ENCODE measurements at places on chromosomes 5 and 9.

DNA sequence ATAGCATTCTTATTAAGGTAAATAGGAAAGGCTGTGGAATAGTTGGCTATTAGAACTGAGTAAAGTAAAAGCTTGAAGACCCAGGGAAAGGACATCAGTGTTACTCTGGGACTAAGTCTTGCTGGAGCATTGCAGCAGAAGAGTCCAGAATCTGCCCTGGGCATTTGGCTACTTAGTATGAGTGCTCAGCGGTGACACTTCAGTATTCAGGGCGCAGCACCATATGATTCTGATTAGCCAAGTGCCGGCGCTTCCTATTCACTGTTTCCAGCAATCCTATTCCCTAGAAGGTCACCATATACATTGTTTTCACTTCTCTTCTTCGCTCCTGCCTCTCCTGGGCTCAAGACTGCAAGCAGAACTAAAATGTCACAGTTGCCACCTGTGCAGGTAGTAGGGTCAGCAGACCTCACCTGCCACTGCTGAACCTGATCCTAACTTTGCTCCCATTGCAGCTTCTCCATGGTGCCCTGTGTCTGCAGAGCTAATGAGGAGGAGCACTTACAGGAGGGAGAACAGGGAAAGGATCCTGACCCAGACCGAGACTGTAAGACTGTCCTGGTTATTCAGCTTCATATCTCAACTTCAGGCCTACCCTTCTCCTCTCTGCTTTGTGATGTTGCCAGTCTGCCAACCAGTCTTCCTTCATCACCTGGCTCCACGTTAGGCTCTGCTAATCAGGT is 313.6 kb upstream of the PIK3R1 start:
- no peaks in the 10 kb centered on the region for H3K4me1 ChIP-seq
- no peaks in the 10 kb centered on the region for H3K36me3 ChIP-seq
- no peak overlapping the region for H3K27ac ChIP-seq
- H3K27me3 ChIP-seq, result peaks cover 3% of the 10 kb centered on the region

DNA sequence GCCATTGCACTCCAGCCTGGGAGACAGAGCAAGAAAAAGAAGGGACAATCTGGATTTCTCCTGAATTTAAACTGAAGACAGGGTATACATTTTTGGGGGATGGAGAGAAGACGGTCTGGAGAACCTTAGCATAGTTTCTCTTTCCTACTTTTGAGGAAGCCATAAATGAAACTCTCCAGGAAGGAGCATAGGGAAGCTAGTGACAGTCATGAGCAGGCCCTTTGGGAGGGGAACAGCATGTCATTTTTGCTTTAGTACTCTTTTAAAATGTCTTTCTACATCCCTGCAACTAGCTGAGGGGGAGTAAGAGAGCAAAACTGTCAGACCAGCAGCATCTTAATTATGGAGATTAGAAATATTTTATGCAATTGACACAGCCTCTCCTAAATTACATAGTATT is 8.2 kb upstream of the SLC44A1 start:
- no peak overlapping the region for H3K27ac ChIP-seq
- DNase-seq, result no peak
- H3K4me1 ChIP-seq, result no peaks in the 10 kb centered on the region
- peaks cover 36% of the 10 kb centered on the region for H3K27me3 ChIP-seq
- H3K4me3 ChIP-seq, result no peak overlapping the region
- no peaks in the 10 kb centered on the region for H3K36me3 ChIP-seq

DNA sequence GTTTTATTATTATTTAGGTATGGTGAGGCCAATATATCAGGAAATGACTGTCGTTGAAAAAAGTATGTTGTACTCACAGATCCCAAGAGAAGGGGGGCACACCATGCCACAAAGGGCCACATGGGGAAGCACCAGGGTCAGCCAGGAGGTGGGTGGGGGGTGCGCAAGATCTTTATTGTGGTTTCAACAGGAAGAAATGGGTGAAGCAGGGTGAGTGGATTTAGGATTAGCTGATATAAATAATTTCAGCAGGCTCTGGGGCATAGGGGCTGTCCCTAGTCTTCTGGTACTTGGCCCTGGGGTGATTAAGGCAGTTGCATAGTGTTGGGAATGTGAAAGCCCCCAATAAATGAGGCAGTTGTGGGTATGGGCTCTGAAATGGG is 8.6 kb downstream of the PDCD1LG2 start:
- no peaks in the 10 kb centered on the region for H3K27me3 ChIP-seq
- H3K4me1 ChIP-seq, result peaks cover 10% of the 10 kb centered on the region
- DNase-seq, result no peak
- no peaks in the 10 kb centered on the region for H3K36me3 ChIP-seq

GRCh38 chr5:75667586-75667985 is 49.7 kb downstream of the POC5 start:
- no peak for DNase-seq
- H3K27me3 ChIP-seq, result no peaks in the 10 kb centered on the region
- H3K27ac ChIP-seq, result no peak overlapping the region

- no peak overlapping the region for H3K27ac ChIP-seq
- no peaks in the 10 kb centered on the region for H3K36me3 ChIP-seq
- H3K27me3 ChIP-seq, result peaks cover 2% of the 10 kb centered on the region
- H3K4me1 ChIP-seq, result no peaks in the 10 kb centered on the region
- DNase-seq, result no peak
Observed at GRCh38 chr5:148090146-148090772, 26.5 kb downstream of the SPINK5 start.

DNA sequence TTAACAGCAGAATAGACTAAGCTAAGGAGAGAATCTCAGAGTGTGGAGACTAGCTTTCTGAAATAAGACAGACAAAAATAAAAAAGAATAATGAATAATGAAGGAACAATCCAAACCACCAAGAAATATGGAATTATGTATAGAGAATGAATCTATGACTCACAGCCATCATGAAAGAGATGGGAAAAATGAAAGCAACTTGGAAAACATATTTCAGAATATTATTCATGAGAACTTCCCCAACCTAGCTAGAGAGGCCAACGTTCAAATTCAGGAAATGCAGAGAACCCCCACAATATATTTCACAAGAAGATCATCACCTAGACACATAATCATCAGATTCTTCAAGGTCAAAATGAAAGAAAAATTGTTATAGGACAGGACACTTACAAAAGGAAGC is 349.0 kb upstream of the MPDZ start:
- H3K27ac ChIP-seq, result no peak overlapping the region
- H3K27me3 ChIP-seq, result no peaks in the 10 kb centered on the region
- no peaks in the 10 kb centered on the region for H3K4me1 ChIP-seq
- no peak overlapping the region for H3K4me3 ChIP-seq
- no peaks in the 10 kb centered on the region for H3K36me3 ChIP-seq
- no peak for DNase-seq

GRCh38 chr9:117649126-117649525 is 55.1 kb upstream of the TLR4 start:
- no peak overlapping the region for H3K27ac ChIP-seq
- peaks cover 2% of the 10 kb centered on the region for H3K4me1 ChIP-seq
- no peaks in the 10 kb centered on the region for H3K36me3 ChIP-seq

DNA sequence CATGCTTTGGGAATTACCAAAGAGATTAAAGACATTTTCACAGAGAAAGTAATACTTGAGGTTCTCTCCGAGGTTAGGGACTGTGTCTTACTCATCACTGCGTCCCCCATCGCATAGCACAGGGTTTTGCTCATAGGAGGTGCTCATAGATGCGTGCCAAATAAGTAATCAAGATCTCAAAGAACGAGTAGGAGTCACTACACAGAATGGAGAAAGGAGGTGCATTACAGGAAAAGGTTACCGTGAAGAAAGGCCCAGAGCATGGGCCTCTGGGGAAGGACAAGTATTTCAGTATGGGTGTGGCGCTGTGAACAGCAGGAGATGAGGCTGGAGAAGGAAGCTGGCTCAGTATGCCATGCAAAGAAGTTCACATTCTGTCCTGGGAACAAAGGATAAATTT is 182.4 kb downstream of the ACTL7B start:
- H3K27me3 ChIP-seq, result no peaks in the 10 kb centered on the region
- H3K27ac ChIP-seq, result no peak overlapping the region
- H3K4me3 ChIP-seq, result no peak overlapping the region
- H3K36me3 ChIP-seq, result no peaks in the 10 kb centered on the region

DNA sequence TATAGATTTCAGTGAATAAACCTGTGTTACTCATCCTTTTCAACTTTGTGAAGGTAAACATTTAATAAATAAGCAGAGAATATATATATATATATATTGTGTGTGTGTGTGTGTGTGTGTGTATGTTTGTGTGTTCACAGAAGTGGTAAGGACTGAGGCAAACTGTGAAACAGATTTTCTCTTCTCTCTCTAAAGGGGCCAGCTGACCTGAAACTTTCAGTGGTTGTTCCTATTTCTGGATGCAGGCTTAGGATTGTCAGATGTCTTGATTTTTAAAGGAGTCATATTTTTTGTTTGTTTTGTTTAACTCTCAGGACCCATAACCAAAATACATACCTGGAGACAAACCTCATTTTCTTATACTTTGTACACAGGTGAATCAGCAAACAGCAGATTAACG is 714.9 kb upstream of the MEF2C start:
- no peaks in the 10 kb centered on the region for H3K36me3 ChIP-seq
- H3K27ac ChIP-seq, result no peak overlapping the region

- peaks cover 19% of the 10 kb centered on the region for H3K4me1 ChIP-seq
- H3K27ac ChIP-seq, result no peak overlapping the region
- no peaks in the 10 kb centered on the region for H3K36me3 ChIP-seq
- H3K27me3 ChIP-seq, result peaks cover 64% of the 10 kb centered on the region
Observed at GRCh38 chr9:127384901-127385300, 12.1 kb upstream of the SLC2A8 start.

DNA sequence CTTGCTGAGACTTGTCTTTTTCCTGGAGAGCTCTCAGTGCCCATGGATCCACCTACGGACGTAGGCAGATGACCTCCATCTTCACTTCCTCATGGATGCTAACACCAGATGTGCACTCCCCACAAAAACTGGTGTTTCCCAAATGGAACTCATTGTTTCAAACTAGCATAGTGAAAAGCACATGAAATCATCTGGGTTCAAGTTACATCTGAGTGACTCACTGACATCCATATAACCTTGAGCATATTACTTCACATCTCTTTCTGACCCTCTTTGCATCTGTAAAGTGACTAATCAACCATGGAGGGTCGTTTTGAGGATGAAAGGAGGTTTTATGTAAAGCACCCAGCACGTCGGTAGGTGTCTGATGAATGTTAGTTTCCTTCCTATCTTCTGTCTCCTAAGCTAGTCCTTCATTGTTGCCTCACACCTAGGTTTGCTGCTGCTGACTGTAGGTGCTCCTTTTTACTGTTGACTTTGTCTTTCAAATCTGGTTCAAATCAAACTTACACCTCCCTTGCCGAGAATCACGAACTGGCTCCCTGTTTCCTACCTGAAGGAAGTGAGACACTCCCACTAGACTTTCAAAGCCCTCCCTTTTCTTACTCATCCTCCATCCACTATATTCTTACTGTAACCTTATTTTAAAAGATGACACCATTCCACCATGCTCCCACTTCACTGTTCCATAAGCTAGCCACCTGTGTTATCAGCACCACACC is 10.3 kb downstream of the OCLN start:
- H3K4me1 ChIP-seq, result no peaks in the 10 kb centered on the region
- H3K27me3 ChIP-seq, result peaks cover 12% of the 10 kb centered on the region
- H3K27ac ChIP-seq, result no peak overlapping the region
- H3K4me3 ChIP-seq, result no peak overlapping the region
- no peak for DNase-seq

GRCh38 chr5:142545650-142546322 is 140.1 kb downstream of the FGF1 start:
- no peak for DNase-seq
- peaks cover 1% of the 10 kb centered on the region for H3K4me1 ChIP-seq
- H3K27ac ChIP-seq, result no peak overlapping the region
- peaks cover 23% of the 10 kb centered on the region for H3K27me3 ChIP-seq
- H3K36me3 ChIP-seq, result no peaks in the 10 kb centered on the region
- H3K4me3 ChIP-seq, result no peak overlapping the region

GRCh38 chr9:138052635-138053320 is 175.2 kb downstream of the CACNA1B start:
- DNase-seq, result peak; percentile 7
- no peaks in the 10 kb centered on the region for H3K36me3 ChIP-seq
- no peak overlapping the region for H3K27ac ChIP-seq
- peaks cover 9% of the 10 kb centered on the region for H3K27me3 ChIP-seq
- no peak overlapping the region for H3K4me3 ChIP-seq

DNA sequence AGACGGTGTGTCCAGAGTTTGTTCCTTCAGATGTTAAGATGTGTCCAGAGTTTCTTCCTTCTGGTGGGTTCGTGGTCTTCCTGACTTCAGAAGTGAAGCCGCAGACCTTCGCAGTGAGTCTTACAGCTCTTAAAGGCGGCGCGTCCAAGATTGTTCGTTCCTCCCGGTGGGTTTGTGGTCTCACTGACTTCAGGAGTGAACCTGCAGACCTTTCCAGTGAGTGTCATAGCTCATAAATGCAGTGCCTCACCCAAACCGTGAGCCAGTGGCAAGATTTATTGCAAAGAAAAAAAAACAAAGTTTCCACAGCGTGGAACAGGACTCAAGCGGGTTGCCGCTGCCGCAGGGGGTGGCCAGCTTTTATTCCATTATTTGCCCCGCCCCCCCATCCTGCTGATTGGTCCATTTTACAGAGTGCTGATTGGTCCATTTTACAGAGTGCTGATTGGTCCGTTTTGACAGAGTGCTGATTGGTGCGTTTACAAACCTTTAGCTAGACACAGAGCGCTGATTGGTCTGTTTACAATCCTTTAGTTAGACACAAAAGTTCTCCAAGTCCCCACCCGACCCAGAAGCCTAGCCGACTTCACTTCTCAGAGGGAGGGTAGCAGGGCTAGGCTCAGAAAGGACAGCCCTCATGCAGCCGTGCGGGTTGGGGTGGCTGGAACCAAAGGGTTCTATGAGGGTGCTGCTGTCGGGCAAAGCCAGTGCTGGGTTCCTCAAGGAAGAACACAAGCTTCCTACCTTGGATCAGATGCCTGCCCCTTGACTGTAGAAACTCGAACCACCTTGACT is 9.1 kb upstream of the RNF130 start:
- H3K4me1 ChIP-seq, result peaks cover 12% of the 10 kb centered on the region
- DNase-seq, result no peak
- H3K27ac ChIP-seq, result peak overlapping the region; percentile 33
- H3K4me3 ChIP-seq, result peak overlapping the region; percentile 63

DNA sequence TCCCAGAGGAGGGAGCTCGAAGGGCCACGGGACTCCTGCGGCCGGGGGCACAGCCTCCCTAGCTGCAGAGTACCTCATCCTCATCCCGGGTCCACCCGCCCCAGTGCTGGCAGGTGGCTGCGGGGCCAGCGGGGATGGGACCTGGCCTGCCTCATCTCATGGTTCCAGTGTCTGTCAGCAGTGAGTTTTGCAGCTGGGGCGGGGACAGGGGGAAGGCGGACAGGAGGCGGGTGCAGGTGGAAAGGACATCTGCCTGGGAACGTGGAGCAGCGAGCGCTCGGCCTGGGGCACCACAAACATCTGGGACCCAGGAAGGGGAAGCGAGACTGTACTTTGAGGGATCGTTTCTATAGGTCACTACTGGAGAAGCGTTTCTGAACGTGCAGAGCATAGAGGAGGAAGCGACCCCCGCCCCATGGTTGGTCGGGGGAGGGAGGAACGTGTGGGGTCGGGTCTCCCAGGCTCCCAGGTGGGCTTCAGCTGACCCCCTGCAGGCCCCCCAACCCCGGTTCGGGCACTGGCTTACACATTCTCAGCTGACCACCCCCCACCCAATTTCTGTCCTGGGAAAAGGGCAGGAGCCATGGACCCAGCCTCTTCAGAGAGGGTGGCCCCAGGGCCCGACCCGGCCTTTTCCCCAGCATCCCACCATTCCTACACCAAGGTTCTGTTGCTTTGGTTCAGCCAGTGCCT is 56.5 kb upstream of the NOTCH1 start:
- no peak overlapping the region for H3K27ac ChIP-seq
- H3K4me1 ChIP-seq, result no peaks in the 10 kb centered on the region
- peaks cover 2% of the 10 kb centered on the region for H3K27me3 ChIP-seq
- H3K36me3 ChIP-seq, result no peaks in the 10 kb centered on the region
- no peak overlapping the region for H3K4me3 ChIP-seq

Measured in activated naive CD8-positive, alpha-beta T cell treated with anti-CD3 and anti-CD28 coated beads, Interleukin-2, amount 10 ng/mL, durations not matched to agents 7 days and 5 days (primary cell).